ENCODE measurements at places on chromosomes 7 and 10.
A peak's percentile ranks its signal among the peaks of the same experiment; 100 is the strongest.

DNA sequence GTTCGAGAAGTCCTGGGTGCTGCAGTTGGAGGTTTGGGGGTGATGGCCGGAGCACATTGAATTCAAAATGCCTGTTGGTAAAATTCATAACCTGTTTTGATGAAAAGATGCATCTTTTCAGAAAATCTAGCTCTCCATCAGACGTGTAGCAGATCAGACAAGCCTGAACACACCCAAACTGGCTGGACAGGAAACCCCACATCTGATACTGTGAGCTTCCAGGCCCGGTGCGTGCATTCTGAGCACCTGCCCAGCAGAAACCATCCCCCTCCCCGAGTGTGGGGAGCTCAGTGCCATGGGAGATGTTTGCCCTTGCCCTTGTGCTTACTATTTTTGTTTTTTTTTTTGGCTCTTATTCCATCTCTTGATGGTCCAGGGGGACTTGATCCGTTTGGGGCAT, 417.1 kb downstream of the TCERG1L start:
- DNase-seq, result no peak

DNA sequence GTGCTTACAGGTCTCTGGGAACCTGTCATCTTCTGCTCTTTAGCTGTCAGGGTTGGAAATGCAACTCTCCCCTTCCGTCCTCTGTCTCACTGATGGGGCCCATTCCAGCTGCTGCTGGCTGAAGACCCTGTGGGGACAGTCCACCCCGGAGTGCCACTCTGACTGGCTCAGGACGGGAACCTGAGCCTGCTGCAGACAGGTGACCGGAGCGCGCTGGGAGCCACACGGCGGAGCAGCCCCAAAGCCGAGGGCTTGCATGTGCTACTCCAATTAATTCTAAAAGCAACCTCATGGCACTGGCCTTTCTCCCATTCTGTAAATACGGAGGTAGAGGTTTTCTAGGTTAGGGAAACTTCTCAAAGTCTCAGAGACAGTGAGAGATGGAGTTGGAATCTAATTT, 223.5 kb upstream of the PITRM1 start:
- no peak for DNase-seq

- no peak for DNase-seq
Measured at GRCh38 chr7:142438923-142439515, 181.2 kb upstream of the PRSS58 start.

DNA sequence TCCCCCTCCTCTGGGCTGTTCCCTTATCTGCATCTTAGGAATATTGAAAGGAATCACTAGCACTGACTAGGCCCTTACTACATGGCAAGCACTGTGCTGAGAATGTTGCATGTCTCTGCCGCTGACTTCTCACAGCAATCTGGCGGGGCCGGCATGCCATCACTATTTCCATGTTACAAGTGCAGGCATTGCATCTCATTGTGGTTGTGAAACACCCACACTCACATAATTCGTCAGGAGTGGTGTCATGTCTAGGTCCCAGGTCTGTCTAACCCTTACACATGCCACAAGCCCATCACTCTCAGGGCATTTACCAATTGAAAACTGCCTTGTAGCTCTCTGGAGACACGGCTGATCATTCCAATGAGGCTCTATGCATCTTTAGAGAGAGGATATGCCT, 8.5 kb upstream of the IL2RA start:
- no peak for DNase-seq

GRCh38 chr7:27972276-27972675, 208.3 kb downstream of the JAZF1 start:
- DNase-seq, result no peak

DNA sequence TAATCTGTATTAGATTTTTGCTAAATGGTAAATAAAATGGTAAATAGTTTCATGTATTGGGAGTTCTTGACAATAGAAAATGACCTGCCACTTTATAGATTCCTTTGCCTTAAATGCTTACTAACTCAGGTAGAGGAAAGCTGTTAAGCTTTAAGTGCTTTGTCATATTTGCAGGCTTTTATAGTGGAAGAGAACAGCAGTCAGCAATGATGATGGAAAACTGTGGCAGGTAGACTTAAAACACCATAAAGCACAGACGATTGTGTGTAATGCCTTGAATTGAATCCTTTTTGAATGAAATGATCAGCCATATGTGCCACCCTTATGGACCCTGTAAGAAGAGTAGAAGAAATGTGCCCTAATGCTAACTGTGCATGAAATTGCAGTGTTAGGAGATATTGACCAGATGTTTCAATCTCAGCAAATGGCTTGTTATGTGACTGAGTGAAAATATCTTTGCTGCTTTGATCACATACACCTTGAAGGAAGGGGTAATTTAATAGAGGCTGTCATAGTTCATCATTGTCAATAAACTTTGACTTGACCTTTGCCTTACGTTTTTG, 230.4 kb downstream of the ADK start:
- no peak for DNase-seq

- DNase-seq, result no peak
Measured at GRCh38 chr10:11177926-11178471, 160.3 kb downstream of the CELF2 start.

DNA sequence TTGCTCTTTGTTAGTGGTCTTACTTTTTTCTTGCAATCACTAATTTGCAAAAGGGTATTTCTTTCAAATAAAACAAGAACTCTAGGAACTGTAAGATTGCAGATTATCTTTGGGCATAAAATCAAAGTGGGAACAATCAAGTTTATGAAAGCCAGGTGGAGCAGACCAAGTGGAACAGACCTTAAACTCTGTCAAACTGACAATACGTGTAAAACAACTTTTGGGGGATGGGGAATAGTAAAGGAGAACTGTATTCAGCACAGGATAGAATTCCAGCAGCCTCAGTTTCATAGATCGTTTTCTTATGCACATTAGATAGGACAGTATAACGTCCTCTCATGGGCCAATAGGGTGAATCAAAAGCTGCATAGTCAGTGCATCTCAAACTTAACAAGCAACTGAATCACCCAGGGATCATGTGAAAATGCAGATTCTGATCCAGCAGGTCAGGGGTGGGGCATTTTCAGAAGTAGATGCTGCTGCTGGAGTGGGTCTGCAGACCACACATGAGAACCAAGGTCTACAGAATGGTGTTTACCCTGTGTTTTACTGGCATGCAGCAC, 120.7 kb downstream of the PIP4K2A start:
- DNase-seq, result no peak

- no peak for DNase-seq
Measured at GRCh38 chr7:20741801-20742200, 44.9 kb downstream of the SP8 start.

GRCh38 chr10:75663947-75664664, 232.7 kb downstream of the LRMDA start:
- DNase-seq, result no peak

GRCh38 chr10:43419997-43420368, 11.0 kb upstream of the HNRNPF start:
- DNase-seq, result no peak

- no peak for DNase-seq
Measured at GRCh38 chr7:94355454-94355853, 39.2 kb upstream of the COL1A2 start.

- DNase-seq, result no peak
Measured at GRCh38 chr7:108069646-108070045, 60.5 kb downstream of the LAMB4 start.

DNA sequence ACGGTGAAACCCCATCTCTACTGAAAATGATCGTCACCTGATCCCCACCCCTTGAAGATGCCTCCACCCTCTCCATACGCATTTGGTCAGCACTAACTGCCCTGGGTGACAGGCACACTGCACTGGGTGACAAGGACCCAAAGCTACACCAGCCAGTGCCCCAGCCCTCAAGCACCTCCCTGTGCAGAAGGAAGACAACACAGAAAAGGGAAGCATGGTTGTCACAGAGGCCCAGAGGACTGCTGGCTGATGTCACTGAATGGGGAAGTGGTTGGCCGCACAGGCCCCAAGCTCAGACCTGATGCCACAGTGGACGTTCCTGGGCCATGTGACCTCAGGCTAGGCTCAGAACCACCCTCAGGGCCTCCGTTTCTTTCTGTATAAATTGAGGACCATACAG, 4.2 kb upstream of the PILRA start:
- DNase-seq, result no peak

- DNase-seq, result no peak
Measured at GRCh38 chr10:68111584-68111983, 2.3 kb downstream of the MYPN start.

- DNase-seq, result no peak
Measured at GRCh38 chr7:7214398-7215347, 32.3 kb downstream of the C1GALT1 start.

DNA sequence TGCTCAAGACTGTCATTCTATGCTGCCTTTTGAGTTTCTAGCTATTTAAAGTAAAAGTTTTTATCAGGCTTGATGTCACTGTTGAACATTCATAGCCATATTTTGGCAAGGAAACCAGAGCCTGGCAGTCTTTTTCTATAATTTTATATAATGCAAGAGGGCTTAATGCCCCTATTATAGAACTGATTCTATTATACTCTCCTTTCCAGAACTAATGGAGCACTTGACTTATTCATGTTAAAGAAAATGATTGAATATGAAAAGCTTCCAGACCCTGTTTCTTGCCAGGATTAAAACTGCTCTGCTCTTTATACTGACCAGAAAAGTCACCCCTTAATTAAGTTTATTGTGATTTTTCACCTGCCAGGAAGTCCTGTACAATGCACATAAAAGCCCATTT, 337.6 kb upstream of the CHRM2 start:
- no peak for DNase-seq

DNA sequence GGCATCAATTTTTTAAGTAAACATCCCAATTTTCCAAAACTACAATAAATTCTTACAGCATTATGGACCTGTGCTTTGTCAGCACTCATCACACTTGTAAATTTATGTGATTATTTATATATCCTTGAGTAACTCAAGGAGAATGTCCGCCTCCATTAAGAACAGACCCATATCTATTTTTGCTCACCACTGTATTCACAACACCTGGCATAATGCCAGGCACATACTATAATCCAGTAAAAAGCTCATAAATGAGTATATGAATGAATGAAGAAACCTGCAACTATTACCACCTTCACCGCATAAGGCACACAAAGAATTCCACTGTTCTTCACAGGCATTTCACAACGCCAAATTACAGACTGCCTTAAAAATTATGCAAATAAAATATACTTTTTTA, 46.9 kb downstream of the MINDY3 start:
- no peak for DNase-seq

GRCh38 chr7:115435178-115435577, 513.3 kb downstream of the MDFIC start:
- DNase-seq, result no peak

GRCh38 chr7:124801330-124801895, 35.8 kb upstream of the GPR37 start:
- DNase-seq, result no peak

GRCh38 chr10:35413985-35414861, 77.9 kb downstream of the CCNY start:
- no peak for DNase-seq

- no peak for DNase-seq
Measured at GRCh38 chr10:48634198-48634983, 29.5 kb upstream of the ARHGAP22 start.

DNA sequence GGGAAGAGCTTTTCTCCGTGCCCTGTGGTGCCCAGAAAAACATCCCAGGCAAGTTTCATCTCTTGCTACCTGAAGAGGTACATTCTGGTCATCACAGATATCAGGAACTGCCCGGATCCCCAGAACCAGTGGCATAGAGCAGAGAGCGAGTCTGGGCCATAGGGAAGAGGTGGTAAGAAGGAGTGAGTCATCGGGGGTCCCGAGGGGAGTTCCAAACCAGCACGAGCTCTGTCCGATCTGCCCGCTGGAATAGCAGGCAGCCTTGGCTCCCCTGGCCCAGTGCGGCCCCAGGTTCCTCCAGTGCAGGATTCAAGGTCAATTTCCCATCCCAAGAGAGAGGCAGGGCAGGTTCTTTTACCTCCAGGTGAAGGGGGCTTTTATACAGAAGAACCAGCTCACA, 124.7 kb downstream of the RGS10 start:
- DNase-seq, result no peak

- DNase-seq, result peak; percentile 35
Measured at GRCh38 chr10:72086466-72087391, 1.6 kb downstream of the SPOCK2 start.

GRCh38 chr10:129839285-129840195, 124.5 kb downstream of the EBF3 start:
- DNase-seq, result no peak

DNA sequence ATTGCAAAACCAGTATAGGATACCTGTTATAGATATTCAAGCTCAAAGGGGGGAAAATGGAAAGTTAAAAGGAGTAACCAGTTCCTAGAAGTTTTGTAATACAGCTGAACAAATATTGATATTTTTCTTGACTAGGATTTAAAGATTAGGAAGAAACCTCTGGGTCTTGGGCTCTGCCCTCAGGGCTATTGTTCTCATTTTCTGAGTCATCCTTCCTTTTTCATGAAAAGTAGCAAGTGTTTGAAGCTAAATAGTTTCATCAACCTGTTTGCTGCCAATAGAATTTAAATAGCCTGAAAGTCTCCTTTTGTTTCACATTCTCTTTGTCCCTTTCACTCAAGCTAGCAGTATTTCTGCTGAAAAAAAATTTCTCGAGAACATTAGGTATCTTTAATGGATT, 1061.1 kb upstream of the GHITM start:
- DNase-seq, result no peak

- no peak for DNase-seq
Measured at GRCh38 chr10:66737241-66737640, 188.6 kb upstream of the LRRTM3 start.

- no peak for DNase-seq
Measured at GRCh38 chr7:135169964-135170273, 588 bp downstream of the CYREN start.

Data from stimulated activated CD4-positive, alpha-beta T cell treated with anti-CD3 and anti-CD28 coated beads, Interleukin-1b, Interleukin-23, amount 100 ng/mL, for 1 hour (primary cell).